ENCODE measurements at places on chromosomes 12 and 14.
A peak's percentile ranks its signal among the peaks of the same experiment; 100 is the strongest.

GRCh38 chr12:62347922-62348650, 87.9 kb downstream of the USP15 start:
- DNase-seq: no peak

- DNase-seq: no peak
These were observed 113.5 kb downstream of the C12orf75 start for GRCh38 chr12:105443802-105444652.

DNA sequence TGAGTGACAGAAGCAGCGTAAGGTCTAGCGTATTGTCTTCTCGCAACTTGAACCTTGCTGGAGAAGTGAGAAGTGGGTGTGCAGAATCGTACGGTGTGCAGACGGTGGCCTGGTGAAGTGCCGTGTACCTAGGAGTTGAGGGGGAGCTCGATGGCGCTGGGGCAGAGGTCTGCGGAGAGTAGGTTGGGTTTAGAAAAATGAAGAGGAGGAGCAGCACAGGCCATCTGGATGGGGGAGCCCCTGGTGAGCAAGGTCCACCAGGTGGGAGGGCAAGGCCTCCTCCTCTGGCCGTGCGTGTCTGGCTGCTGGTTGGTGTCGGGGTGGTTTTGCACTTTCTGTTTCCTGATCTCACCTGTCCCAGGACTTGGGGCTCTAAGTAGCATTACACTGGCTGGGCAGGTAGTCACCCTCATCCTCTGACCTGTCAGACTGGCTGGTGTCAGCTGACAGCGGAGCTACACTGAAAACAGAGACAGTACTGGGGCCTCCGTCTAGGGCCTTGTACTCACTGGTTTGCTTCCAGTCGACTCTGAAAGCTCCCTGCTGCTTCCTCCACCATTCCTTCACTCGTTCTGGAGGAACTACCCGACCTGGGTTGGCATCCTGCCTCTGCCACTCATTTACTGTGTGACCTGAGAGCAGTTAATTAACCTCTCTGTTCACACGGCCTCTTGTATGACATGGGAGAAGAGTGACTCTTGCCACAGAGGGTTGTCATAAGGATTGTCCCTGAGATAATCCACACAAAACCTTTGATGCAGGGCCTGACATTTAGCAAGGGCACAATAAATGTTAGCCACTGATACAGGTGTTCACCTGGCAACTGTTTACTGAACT, 228.3 kb downstream of the SLC41A2 start:
- no peak for DNase-seq

GRCh38 chr14:78848234-78848820, 678.2 kb downstream of the NRXN3 start:
- no peak for DNase-seq

DNA sequence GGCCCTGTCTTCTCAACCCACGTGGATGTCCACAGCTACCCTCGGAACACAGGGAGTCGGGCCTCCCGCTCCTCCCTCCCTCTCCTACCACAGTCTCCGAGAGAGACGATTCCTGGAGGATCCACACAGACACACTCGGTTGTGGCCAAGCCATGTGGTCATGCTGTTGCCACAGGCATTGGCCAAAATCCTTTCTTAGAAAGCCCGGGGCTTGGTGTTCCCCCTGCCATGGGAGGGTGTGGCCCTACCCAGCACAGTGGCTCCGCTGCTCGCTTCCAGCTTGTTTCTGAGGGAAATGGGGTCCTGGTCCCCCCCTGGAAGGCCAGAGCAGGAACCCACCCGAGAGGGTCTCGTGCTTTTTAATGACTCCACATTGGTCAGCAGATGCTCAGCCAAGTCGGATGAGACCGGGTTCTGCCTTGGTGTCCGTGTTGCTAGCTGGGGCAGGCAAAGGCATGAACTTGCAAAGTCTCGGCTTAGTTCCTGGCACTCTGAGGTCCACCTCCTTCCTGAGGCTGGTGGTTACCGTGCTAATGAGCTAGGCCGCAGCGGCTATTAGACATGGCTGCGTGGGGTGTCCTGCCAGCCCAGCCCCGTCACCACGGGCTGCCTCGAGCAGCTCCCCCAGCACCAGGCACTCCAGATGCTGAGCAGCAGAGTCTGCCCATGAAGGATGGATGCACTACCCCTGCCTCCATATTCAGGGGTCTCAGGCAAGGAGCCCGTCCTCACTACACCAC, 46.8 kb upstream of the MEG3 start:
- DNase-seq: no peak

DNA sequence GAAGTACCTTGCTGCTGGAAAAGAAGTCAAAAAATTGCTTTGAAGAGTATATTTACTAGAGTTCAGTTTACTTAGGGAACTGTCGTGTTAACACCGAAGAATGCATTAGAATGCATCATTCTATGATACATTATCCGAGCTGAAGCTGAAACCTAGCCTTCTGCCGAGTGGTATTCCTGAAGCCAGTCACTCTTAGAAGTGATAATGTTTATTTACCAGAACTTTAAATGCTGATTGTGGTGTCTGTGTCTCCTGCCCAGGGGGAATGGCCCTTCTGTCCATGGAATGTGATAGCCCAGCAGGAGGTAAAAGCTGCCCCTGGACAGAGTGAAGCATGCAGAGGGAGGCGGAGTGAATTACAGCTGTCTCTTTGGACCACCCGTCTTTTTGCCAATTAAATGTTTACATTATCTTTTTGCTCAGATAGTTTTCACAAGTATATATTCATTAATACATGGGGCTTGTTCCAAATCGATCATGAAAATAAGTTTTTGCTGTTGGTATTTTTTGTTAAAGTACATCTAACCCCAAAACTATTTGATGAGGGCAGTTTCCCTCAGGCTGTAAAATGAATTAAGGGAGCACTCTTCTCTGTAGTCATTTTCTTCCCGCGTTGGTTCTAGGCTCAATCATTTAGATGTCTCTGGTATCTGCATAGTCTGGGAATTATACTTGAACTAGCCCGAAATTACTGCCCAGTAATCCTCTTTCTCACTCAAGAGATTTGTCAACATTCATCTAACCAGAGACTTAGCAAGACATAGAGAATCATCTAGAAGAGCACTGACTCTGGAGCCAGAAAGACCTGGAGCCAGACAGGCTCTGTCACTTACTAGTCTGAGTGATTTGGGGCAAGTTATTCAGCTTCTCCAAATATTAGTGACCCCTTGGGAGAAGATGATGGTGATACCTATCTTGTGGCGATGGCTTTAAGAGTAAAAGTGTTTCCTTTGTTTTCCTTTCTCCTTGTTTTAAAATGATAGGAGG, 147.6 kb downstream of the CRADD start:
- DNase-seq: no peak

DNA sequence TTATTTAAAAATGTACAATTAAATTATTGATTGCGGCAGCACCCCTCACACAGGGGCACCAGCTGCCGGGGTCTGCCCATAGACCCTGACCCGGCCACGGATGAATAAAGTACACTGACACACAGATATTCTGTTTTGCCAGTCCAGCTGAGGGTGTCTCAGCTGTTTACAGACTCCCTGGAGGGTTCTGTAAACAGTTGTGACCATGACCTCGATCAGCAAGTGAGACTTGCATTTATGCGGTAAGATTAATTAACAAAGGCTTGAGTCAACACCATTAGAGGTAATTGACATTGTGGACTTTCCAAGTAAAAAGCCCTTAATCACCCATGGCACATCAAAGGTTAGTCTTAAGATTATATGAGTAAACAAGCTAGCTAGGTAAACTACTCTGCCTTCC, 94.3 kb downstream of the FUT8 start:
- DNase-seq: no peak

DNA sequence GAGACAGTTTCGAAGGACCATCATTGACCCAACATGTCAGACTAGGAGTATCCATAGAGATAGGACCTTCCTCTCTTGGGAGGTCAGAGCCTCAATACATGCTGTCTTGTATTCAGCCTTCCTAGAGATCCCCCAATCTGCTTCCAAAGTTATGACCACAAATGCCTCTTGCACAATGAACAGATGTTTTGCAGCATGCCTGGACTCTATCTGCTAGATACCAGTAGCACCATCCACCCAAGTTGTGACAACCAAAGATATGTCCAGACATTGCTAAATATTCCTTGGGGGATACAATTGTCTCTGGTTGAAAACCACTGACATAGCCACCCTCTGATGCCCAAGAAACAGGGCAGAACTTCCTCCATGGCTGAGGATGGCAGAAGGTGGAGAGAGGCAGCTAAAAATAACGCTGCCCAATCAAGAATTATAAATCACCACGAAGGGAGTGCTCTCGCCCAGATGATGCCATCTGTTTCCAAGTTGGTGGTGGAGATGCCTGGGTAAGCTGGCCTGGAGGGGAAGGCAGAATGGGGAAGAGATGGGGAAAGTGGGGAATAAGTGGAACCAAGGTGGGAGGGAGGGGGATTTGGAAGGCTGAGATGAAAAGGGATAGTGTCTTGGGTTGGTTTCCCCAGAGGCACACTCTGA, 42.9 kb upstream of the NOS1 start:
- DNase-seq: no peak

DNA sequence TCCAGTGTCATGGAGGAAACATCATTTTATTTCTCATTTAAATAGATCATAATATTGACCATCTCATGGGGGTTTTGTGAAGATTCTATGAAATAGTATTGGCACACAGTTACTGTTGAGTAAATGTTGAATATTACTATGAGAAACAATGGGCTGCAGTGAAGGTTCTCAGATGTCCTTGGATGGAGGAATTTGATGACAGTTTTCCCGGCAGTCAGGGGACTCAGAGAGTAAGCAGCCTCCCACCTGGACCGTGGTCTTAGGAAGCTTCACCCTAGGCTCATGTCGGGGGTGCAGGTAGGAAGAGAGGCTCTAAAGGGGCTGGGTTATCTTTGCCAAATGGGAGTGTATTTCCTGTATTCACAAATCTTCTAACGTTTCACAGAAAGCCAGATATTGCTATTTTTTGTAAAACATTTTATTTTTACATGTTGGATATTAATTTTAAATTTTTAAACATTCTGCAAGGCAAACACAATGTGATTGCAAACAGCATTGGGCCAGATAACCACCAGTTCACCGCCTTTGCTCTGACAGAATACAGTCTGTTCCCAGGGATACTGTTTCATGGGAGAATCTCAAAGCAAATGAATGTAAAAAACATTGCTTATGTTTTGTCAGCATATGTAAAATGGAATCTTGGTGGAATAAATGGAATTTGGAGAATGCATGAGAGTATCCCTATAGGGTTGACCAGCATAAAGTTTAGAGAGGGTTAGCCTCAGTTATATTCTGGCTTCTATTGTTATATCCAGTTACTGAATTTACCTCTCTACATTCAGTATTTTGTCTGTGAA, 380.8 kb upstream of the TMEM132C start:
- no peak for DNase-seq

- no peak for DNase-seq
These were observed 62.1 kb upstream of the SLC38A4 start for GRCh38 chr12:46887870-46888269.

- DNase-seq: no peak
These were observed 97.3 kb downstream of the KCNK10 start for GRCh38 chr14:88225721-88226120.

DNA sequence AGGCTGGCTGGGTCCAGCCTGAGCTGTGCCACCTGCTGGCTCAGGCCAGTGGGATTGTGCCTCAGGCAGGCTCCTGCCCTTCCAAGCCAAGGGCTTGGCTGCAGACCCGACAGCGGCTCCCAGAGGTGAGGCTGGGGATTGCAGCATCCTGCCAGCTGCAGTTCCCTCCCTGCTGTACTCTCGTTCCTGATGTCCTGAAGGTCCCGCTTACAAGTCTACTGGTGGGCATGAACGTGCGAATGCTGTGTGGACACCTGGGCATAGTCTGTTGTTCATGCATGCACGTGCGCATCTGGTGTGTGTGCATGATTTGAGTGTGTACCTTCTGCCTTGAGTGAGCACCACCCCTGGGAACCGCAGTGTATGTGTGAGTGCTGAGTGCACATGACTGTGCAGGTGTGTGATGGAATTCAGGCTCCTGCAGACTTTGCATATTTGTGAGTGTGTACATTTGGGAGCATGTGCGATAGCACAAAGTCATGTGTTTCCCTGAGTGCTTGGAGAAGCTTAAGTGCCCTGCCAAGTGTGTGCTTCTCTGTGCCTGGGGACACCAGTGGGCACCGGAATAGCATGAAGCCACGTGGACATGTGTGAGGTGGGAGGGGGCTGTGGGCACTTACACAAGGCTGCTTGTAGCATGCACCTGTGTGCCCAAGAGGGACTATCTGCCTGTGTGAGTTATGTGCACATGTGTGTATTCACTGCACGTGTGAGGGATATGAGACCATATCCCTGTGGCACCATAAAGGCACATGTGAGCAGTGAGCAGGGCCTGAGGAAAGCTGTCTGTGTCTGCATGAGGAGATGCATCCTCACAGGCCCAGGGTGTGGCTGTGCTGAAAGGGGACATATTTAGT, 19.3 kb upstream of the KRT7 start:
- no peak for DNase-seq

- DNase-seq: peak; percentile 66
These were observed 9.2 kb upstream of the INF2 start for GRCh38 chr14:104680056-104680805.

DNA sequence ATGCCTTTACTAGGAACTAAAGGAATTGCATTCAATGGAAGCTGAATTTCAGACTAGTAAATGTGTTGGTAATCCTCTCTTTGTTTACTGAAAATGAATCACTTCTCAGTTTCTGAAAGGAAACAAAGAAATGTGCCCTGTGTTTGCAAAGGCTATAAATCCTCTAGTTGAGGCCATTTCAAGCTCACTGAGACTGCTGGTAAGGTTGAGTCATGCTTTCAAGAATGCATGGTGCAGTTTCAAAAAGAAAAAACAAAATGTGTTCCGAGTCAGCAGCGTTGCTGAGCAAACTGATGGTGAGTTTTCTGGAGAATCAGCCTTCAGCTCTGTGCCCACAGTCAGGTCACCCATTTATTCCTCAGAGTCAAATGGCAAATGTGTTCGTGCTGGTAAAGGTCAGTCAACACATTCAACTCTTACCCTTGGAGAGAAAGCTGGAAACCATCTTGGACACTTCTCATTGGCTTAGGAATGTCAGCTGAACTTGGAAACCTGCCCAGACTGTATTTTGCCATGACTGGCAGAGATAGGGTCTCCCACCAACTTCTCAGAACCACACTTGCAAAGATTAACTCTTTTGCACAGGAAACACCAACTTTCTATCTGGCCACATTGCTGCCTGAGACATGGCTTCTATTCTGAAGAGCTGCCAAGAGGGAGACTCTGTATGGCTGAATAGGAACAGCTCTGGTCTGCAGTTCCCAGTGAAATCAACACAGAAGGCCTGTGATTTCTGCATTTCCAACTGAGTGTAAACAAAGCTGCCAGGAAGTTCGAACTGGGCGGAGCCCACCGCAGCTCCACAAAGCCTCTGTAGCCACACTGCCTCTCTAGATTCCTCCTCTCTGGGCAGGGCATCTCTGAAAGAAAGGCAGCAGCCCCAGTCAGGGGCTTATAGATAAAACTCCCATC, 484.4 kb downstream of the ATP23 start:
- peak; percentile 95 for DNase-seq

DNA sequence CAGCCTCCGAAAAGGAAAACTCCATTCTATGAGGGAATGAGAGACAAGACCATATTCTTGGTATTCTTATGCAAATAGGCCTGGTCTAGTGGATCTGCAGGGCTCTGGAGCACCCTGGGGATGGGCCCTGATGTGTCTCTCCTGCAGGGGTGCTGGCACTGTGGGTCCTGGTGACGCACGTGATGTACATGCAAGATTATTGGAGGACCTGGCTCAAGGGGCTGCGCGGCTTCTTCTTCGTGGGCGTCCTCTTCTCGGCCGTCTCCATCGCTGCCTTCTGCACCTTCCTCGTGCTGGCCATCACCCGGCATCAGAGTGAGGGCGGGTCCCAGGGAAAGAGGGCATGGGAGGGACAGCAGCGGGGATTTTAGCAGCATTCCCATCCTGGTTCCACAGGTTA, 5.8 kb downstream of the SLC48A1 start:
- no peak for DNase-seq

- peak; percentile 96 for DNase-seq
These were observed 157.5 kb downstream of the TMTC3 start for GRCh38 chr12:88299567-88300101.

Measured in epithelial cell of prostate (primary cell).